Neural crest cell (in vitro differentiated cells): ENCODE measurements at places on chromosomes 2 and 18. TPM values are rescaled to one million over a fixed set of nuclear protein-coding genes. Genes with fewer than 3 reads are reported as not detected.

GRCh38 chr18:41324020-41324791 lies 630.8 kb upstream of the PIK3C3 start:
- H3K27me3 ChIP-seq, result no peaks in the 10 kb centered on the region
- peaks cover 6% of the 10 kb centered on the region for H3K36me3 ChIP-seq
- no peak for DNase-seq
- peaks cover 4% of the 10 kb centered on the region for H3K4me1 ChIP-seq
- H3K4me3 ChIP-seq, result no peak overlapping the region
- H3K27ac ChIP-seq, result no peak overlapping the region

MBP gene
- total RNA-seq, result 1.6 and 2.0 TPM in 2 replicates

GRCh38 chr2:63590626-63591408 lies 2.1 kb downstream of the MDH1 start:
- peaks cover 36% of the 10 kb centered on the region for H3K4me1 ChIP-seq
- no peaks in the 10 kb centered on the region for H3K36me3 ChIP-seq
- DNase-seq, result no peak
- H3K27me3 ChIP-seq, result peaks cover 8% of the 10 kb centered on the region

GRCh38 chr18:28735731-28736130 lies 558.8 kb upstream of the CDH2 start:
- no peak for DNase-seq
- no peak overlapping the region for H3K4me3 ChIP-seq
- peaks cover 9% of the 10 kb centered on the region for H3K4me1 ChIP-seq
- no peaks in the 10 kb centered on the region for H3K27me3 ChIP-seq
- no peaks in the 10 kb centered on the region for H3K36me3 ChIP-seq

DNA sequence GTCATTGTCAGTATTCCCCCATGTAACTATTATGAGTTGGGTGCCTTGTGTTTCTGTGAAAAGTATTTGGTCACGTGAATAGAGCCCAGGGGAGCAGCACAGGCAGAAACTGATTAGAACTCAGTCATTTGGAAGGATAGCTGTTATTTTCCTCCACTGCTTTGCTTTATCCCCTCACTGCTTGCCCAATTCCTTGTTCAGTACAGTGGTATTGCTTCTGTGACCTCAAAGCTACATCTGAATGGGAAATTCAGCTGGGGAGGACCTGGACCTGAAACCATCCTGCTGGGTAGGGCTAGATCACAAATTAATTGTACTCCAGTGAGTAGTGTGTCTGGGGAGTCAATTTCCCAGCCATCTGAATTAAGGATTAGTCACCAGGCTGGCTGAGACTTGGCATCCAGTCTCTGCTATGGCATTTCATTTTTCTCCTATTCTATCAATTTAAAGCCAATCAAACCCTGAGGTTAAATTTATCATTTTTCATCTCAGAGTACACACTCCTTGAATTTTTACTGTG lies 1231.6 kb upstream of the GYPC start:
- no peak overlapping the region for H3K4me3 ChIP-seq
- H3K27ac ChIP-seq, result no peak overlapping the region
- no peaks in the 10 kb centered on the region for H3K36me3 ChIP-seq
- no peak for DNase-seq
- no peaks in the 10 kb centered on the region for H3K27me3 ChIP-seq
- no peaks in the 10 kb centered on the region for H3K4me1 ChIP-seq

TDRD15 gene
- not detected in 2 replicates for total RNA-seq

STARD6 gene
- 0.35 TPM in 1 of 2 replicates, not detected in the other for total RNA-seq

- H3K36me3 ChIP-seq, result no peaks in the 10 kb centered on the region
- H3K27me3 ChIP-seq, result no peaks in the 10 kb centered on the region
- H3K27ac ChIP-seq, result no peak overlapping the region
- no peak overlapping the region for H3K4me3 ChIP-seq
Measured at GRCh38 chr2:181285116-181285515, 172.1 kb upstream of the ITGA4 start.

- no peak overlapping the region for H3K4me3 ChIP-seq
- H3K4me1 ChIP-seq, result peaks cover 42% of the 10 kb centered on the region
- H3K27me3 ChIP-seq, result no peaks in the 10 kb centered on the region
- H3K27ac ChIP-seq, result no peak overlapping the region
- DNase-seq, result no peak
Measured at GRCh38 chr2:215773728-215774127, 239.6 kb downstream of the MREG start.

- H3K4me3 ChIP-seq, result no peak overlapping the region
- H3K27ac ChIP-seq, result no peak overlapping the region
- no peak for DNase-seq
- H3K4me1 ChIP-seq, result no peaks in the 10 kb centered on the region
Measured at GRCh38 chr2:143946436-143947391, 573.2 kb downstream of the ZEB2 start.

GRCh38 chr18:24199372-24199962 lies 60.6 kb downstream of the CABYR start:
- no peaks in the 10 kb centered on the region for H3K36me3 ChIP-seq
- H3K27me3 ChIP-seq, result no peaks in the 10 kb centered on the region
- no peak overlapping the region for H3K27ac ChIP-seq
- no peak for DNase-seq
- no peak overlapping the region for H3K4me3 ChIP-seq

PIEZO2 gene
- total RNA-seq, result 15.5 and 17.0 TPM in 2 replicates

GRCh38 chr2:53485021-53485728 lies 282.4 kb upstream of the CHAC2 start:
- peak overlapping the region; percentile 70 for H3K27ac ChIP-seq
- no peak overlapping the region for H3K4me3 ChIP-seq
- H3K4me1 ChIP-seq, result no peaks in the 10 kb centered on the region
- H3K27me3 ChIP-seq, result no peaks in the 10 kb centered on the region

- peaks cover 59% of the 10 kb centered on the region for H3K4me1 ChIP-seq
- no peak for DNase-seq
- no peak overlapping the region for H3K4me3 ChIP-seq
- H3K27me3 ChIP-seq, result no peaks in the 10 kb centered on the region
- H3K27ac ChIP-seq, result no peak overlapping the region
- no peaks in the 10 kb centered on the region for H3K36me3 ChIP-seq
Measured at GRCh38 chr2:221529177-221529942, 42.7 kb downstream of the EPHA4 start.

DNA sequence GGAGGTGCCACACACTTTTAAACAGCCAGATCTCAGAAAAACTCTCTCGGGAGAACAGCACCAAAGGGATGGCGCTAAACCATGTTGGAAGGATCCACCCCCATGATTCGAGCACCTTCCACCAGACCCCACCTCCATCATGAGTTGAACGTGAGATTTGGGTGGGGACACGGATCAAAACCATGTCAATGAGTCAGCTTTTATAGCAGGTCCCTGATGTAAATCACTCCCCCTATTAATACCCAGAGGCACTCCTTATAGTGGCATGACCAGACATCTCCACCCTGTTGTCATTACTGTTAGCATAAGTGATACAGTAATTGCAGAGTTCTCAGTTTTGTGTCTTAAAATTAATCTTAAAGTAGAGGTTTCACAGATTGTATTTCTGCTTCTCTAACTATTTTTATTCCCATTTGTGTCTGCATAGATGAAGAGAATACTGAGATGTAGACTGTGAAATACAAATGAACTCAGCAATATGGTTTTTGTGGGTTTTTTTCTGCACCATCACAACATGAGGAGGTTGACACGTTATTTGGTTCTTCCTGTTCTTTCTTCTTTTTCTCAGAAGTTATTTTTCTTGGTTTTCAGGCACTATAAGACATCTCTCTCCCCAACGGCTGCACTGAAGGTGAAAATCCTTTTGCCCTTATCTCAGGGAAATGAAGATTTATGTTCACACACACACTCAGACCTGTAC lies 218.2 kb downstream of the ARL4C start:
- DNase-seq, result no peak
- no peak overlapping the region for H3K4me3 ChIP-seq
- H3K27me3 ChIP-seq, result peaks cover 3% of the 10 kb centered on the region
- H3K4me1 ChIP-seq, result no peaks in the 10 kb centered on the region
- H3K27ac ChIP-seq, result no peak overlapping the region

DNA sequence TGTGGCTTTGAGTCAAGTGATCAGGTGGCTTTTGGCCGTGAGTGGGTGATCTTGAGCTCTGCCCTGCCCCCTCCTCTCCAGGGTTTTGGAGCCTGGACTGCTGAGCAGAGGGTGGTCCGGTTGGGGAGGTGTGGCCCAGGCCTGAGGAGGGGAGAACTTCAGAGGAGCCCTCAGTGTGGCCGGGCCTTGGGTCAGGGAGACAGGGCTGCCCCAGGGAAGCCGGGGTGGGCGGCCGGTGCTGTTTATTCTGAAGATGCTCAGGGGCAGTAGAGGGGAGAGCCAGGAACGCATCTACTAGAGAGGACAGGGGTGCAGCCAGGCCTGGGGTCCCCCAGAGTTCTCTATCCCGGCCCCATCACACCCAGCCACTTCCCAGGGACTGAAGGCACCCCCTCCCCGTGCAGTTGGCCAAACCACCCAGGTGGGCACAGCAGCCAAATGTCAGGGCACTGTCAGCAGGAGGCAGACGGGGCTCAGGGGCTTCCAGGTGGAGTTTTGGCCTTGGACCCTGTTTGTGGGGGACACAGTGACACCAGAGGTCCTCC lies 963 bp downstream of the ERFE start:
- no peak overlapping the region for H3K27ac ChIP-seq
- DNase-seq, result no peak
- no peaks in the 10 kb centered on the region for H3K36me3 ChIP-seq
- peaks cover 9% of the 10 kb centered on the region for H3K4me1 ChIP-seq
- H3K4me3 ChIP-seq, result peak overlapping the region; percentile 68
- peaks cover 41% of the 10 kb centered on the region for H3K27me3 ChIP-seq

GRCh38 chr2:36352701-36353100 lies 2.9 kb upstream of the CRIM1 start:
- H3K27me3 ChIP-seq, result peaks cover 23% of the 10 kb centered on the region
- no peak overlapping the region for H3K4me3 ChIP-seq
- no peak overlapping the region for H3K27ac ChIP-seq

GRCh38 chr18:77063260-77063659 lies 69.3 kb downstream of the MBP start:
- no peak overlapping the region for H3K27ac ChIP-seq
- no peak for DNase-seq
- H3K36me3 ChIP-seq, result no peaks in the 10 kb centered on the region
- H3K27me3 ChIP-seq, result no peaks in the 10 kb centered on the region
- H3K4me1 ChIP-seq, result peaks cover 16% of the 10 kb centered on the region
- no peak overlapping the region for H3K4me3 ChIP-seq

FLACC1 gene
- 0.77 and 1.0 TPM in 2 replicates for total RNA-seq

C2orf15 gene
- 0.23 and 0.37 TPM in 2 replicates for total RNA-seq

CEP68 gene
- total RNA-seq, result 25.0 and 29.0 TPM in 2 replicates

- H3K36me3 ChIP-seq, result no peaks in the 10 kb centered on the region
- H3K27ac ChIP-seq, result no peak overlapping the region
- H3K27me3 ChIP-seq, result no peaks in the 10 kb centered on the region
- no peak for DNase-seq
- H3K4me3 ChIP-seq, result no peak overlapping the region
- no peaks in the 10 kb centered on the region for H3K4me1 ChIP-seq
Measured at GRCh38 chr2:51350100-51350499, 318.2 kb upstream of the NRXN1 start.

DNA sequence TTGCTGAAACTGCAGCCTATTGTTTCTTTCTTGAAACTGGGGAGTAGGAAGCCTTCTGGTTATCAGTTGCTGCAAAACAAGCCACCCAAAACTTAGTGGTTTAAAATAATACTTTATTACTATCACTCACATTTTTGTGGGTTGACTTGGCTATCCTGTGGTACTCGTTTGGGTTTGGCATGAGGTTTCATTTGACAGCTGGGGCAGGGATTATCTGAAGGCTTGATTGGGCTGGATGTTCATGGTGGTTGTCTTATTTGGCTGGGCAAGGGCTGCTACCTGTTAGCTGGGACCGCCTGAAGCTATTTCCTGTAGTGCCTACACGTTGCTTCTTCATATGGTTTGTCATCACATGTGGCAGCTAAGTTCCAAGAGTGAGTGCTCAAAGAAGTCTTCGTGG lies 122.3 kb downstream of the PLCL1 start:
- no peak for DNase-seq
- H3K27me3 ChIP-seq, result no peaks in the 10 kb centered on the region
- no peak overlapping the region for H3K4me3 ChIP-seq
- H3K27ac ChIP-seq, result no peak overlapping the region

- H3K27me3 ChIP-seq, result no peaks in the 10 kb centered on the region
- no peak overlapping the region for H3K27ac ChIP-seq
- H3K36me3 ChIP-seq, result no peaks in the 10 kb centered on the region
- H3K4me1 ChIP-seq, result no peaks in the 10 kb centered on the region
- H3K4me3 ChIP-seq, result no peak overlapping the region
- no peak for DNase-seq
Measured at GRCh38 chr2:212227755-212228154, 310.8 kb downstream of the ERBB4 start.

CACNB4 gene
- total RNA-seq, result 6.0 and 6.9 TPM in 2 replicates

GRCh38 chr2:112916145-112916571 lies 5.2 kb downstream of the IL37 start:
- no peaks in the 10 kb centered on the region for H3K4me1 ChIP-seq
- H3K36me3 ChIP-seq, result no peaks in the 10 kb centered on the region
- H3K27ac ChIP-seq, result no peak overlapping the region
- H3K4me3 ChIP-seq, result no peak overlapping the region
- H3K27me3 ChIP-seq, result peaks cover 7% of the 10 kb centered on the region

DNA sequence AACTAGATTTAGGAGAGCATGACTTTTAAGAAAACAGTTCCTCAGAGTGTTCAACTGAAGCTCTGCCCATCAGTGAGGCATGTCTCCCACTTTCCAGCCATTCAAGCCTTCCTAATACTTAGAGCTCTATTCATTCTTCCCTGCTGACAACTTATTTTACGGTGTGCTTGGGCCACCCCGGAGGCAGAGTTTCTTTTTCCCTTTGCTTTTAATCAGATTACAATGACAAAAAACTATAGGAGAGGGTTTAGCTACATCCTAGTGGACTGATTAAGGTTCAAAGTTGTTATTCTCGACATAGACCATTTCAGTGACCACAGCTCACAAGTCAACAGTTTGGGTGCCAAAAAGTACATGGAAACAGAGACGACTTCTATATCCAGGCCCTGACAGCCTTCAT lies 167.8 kb upstream of the TRIB2 start:
- H3K4me1 ChIP-seq, result peaks cover under 1% of the 10 kb centered on the region
- peaks cover 2% of the 10 kb centered on the region for H3K36me3 ChIP-seq
- H3K27me3 ChIP-seq, result no peaks in the 10 kb centered on the region
- H3K4me3 ChIP-seq, result no peak overlapping the region
- DNase-seq, result no peak
- no peak overlapping the region for H3K27ac ChIP-seq

DNA sequence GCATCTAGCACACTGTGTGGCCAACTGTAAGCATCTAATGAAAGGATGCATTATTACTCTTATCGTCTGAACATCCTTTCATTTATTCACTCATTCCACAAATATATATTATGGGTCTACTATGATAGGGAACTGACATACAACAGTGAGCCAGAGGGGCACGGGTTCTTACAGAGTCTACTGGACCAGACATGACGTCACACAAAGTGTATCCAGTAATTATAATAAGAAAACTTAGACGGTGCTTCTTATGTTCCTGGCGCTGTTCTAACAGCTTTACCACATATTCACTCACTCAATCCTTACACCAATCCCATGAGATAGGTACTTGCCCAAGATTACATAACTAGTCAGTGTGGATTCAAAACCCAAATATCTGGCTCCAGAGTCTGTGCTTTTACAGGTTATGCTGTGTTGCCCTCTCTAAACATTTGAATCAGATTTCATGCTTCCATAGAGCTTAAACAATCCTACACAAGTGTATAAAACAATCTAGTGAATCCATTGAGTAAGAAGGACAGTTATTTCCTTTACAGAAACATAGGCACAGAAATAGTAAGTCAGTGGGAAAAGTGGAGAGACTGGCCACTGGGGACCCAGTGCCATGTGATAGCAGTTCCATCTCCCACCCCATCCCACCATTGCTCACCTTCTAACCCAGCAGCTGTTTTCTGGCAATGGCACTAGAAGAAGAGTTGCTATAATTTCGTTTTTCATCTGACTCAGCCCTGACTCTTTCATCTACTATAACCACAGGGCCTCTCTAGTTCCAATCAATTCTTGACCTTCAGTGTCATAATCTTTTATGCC lies 24.2 kb upstream of the ARL5A start:
- H3K36me3 ChIP-seq, result no peaks in the 10 kb centered on the region
- H3K27me3 ChIP-seq, result no peaks in the 10 kb centered on the region
- no peak overlapping the region for H3K27ac ChIP-seq

C1QL2 gene
- 0.14 TPM in 1 of 2 replicates, not detected in the other for total RNA-seq
